ENCODE measurements at places on chromosomes 4 and X.

DNA sequence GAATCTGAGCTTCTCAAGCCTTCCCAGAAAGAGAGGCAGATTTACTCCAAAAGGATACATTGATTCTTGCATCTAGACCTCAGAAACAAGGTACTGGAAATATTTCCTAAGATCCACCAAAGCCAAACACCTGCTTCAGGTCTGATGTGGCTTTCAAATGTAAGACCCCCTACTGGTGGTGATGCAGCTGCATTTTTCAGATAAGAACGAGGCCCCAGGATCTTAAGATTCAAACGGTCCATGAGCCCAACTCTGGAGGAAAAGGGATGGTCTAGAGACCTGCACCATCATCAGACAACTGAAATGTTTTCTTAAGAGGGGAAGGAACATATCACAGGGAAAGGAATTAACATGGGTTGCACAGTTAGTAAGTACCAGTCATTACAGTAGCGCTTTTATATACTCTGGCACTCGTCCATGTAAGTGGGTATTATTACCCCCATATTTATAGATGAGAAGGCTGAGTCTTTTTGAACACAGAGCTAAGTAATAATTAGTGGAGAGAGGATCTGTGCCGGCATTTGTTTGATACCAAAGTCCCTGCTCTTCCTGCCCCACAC is 73.7 kb downstream of the LEF1 start:
- DNase-seq: no peak

GRCh38 chr4:182255441-182256190 is 12.4 kb downstream of the TENM3 start:
- DNase-seq: no peak

DNA sequence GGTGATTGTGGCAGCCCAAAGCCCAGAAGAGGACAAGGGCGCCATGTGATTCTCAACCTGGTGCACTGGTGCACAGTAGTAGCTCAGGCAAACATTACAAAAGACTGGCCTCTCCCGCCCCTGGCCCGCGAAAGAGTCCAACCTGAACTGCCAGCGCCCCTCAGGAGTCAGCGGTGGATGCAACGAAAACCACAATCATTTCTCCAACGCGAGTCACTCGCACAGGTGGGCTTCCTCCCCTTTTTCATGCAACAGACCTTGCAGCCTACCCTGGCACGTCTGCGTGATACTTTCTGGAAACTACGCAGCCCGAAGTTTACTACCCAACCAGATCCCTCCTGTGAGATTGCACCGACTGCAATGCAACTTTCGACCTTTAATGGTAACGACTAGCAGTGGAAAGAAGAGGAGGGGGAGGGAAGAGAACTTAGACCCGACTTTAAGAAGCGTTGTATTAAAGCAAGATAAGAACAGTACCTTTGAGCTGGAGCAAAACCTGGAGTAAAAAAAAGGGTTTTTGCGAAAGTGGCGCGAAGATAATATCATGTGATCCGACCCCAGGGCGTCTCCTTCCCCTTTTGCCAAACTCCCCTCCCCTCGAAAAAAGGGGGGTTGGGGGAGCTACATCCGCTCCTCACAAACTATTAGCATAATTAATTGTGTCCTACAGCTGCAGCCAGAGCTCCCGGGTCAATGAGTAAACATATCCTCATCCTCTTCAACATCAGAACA is 63.3 kb upstream of the CCDC160 start:
- DNase-seq: peak; percentile 10

- DNase-seq: peak; percentile 14
These were observed 128.5 kb downstream of the PRSS12 start for GRCh38 chr4:118224243-118224829.

DNA sequence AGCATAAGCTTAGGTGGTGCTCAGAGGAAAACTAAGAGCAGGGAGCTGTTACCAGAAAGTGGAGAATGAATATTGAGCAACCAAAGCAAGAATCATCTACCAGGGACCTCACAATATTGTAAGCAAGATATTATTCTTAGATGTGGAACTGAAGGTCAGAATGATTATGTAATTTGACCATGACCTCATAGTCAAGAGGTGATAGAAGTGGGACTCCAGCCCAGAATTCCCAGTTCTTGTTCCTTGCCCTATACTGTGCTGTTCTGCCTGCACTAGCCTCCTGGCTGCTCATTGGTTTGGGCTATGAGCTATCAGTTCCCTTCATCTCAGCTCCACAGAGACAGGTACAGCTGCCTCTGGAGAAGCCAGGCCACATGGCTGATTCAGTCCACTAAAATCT is 229.4 kb downstream of the LDB2 start:
- no peak for DNase-seq

DNA sequence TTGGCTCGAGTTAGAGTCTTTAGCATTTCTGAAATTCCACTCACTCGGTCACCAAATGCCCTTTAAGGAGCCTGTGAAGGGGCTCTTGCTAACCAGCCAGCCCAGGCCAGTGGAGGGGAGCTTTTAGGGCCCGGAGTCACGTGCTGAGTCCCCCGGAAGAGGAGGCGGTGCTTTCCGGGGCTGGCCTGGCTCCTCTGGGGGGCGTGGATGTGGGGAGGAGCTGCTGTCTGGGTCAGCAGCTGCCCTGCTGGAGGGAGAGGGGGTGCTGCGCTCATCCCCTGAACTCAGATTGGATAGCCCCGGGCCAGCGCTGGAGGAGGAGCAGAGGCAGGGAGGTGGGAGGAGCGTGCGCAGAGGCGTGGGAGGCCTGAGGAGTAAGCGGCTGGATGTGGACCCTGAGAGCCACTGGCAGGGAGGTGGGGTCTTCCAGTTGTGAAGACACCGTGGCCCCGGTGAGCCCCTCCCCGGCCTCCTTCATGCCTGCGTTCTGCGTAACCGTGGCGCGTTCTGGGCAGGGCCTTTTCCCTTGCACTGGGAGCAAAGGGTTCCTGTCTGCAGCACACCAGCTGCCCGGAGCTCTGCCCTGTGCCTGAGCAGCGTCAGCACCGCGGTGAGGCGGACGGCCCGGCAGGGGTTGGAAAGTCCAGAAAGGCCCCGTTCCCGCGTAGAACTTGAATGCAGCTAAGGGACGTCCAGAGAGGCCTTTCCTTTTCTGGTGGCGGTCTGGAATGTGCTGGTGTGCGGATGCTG is 19.7 kb downstream of the MAEA start:
- peak; percentile 95 for DNase-seq

DNA sequence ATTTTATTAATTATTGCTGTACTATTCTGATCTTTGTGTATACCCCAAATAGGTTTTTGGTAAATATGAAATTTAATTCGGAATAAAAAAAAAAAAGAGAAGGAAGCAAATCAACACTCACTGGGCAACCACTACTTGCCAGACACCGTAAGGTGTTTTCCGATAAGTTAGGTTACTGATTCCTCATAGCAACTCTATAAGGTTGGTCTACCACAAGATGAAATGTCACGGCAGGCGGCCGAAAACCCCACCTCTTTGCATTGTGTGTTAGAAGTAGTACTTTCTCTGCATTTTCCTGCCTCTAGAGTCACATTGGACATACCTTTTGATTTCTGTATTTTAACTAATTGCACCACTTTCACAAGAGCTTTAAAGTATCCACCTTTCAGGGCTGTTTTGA is 44.5 kb upstream of the RASGEF1B start:
- no peak for DNase-seq

DNA sequence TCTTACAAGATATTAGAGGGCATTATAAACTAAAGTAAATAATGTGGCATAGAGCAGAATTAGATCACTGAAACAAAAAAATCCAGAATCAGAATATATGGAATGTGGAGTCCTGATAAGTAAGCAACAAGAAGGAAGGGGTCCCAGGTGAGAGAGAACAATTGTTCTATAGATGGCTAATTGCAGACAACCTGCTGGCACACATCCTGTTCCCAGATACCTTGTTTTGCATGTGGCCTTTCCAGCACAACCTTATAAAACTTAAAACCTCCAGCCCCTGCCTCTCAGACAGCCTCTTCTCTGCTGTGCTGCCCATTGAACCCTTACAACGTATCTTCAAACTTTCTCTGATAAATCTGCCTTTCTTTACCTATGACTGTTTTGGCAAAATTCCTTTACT is 4.7 kb upstream of the ZNF674 start:
- DNase-seq: no peak

DNA sequence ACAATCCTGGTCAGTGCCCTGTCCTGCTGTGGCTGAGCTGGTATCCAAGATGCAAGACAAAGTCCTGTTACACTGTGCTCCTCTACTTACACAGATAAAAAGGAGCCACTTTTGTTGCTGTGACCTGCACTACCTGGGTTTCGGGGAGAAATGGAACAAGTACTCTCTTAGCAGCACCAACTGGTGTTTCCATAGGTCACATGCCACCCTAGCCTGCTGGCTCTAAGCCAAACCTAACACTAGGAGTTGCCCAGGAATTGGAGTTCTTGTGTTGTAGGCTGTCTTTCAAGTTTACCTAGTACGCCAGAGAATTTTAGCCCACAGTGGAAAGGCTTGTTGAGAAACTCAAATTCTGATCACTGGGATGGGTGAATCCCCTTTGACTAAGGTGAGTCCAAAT is 727.4 kb downstream of the FAM133A start:
- DNase-seq: no peak

DNA sequence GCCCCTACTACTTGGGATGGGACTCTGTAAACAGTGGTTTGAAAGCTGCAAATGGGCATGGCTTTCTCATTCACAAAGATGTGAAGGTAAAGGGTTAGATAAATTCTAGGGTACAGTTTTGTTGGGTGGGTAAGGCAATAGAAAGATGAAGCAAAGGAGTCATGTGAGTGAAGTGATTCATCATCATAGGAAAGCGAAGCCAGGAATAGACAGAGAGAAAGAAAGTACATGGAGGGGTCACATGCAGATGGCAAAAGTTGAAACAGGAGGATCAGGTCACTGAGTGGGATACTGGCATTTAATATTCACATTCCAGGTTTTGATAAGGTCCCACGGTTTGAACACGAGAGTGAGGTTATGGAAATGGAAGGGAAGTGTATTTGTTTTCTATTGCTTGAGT is 8.2 kb upstream of the ABCG2 start:
- no peak for DNase-seq

DNA sequence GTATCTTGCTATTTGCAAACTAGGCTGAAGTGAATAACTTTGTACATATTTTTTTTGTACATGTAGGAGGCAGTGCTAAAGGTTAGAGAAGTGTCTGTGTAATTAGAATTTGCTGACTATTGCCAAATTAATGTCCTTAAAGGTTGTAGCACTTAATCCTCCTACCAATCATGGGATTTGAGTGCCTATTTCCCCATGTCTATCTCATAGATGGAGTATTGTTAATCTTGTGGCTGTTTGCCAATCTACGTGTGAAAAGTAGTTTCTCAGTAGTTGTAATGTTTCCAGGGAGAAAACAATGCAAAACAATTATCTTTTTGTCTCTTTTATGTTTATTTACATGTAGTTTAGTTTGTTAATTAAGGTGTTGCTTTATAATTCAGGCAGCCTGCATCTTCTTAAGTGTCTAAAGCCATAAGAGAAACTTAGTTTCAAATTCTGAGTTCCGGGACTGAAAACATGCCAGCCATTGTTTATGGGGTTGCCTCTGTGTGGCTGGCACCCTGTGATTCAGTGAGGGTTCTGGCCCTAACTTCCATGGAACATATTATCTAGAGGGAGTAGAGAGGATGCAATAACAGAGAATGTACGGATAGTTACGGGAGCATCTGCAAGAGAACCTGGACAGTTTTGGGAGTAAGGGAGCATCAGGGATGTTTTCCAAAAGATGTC is 142.4 kb downstream of the KLHL8 start:
- no peak for DNase-seq

GRCh38 chrX:86930419-86930818 is 587.2 kb upstream of the KLHL4 start:
- no peak for DNase-seq

GRCh38 chrX:73206366-73206765 is 8.3 kb downstream of the NAP1L2 start:
- DNase-seq: no peak

DNA sequence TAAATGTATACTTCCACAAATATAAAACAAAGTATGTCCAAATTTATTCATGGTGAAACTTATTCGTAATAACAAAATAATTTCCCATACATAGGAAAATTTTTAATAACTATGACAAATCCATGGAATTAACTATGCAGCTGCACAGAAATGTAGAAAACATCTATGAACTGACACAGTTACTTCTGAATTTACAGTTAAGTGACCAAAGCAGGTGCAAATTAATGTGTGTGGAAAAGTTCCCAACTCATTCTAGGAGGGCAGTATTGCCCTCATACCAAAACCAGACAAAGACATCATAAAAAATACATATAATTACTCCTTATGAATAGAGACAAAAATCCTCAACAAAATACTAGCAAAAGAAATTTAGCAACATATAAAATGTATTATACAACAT is 12.5 kb downstream of the LDOC1 start:
- no peak for DNase-seq

DNA sequence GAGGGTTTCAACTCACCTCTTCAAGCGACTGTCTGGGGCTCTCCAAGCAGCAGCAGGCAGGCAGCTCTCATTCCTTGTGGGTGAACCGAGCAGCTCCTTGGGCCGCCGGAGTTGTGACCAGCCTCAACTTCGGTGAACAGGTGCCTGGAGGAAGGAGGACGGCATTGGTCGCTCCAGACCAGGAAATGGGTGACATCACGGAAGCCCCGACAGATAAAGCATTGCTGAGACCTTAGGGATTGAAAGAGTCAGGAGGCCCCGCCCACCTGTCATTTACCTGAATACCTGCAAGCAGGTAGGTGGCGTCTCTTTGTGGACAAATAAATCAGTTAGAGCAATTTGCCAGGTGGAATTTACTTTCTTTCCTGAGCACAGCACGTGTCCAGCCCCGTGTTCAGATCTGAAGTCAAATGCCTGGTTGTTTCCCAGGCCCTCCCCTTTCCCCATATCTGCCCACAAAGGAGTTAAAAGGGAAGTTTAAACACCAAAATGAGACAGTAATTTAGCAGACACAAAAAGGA is at the start of gene LNX1:
LNX1 (minus strand) TSS at position 115 of the 521 bp plus-strand sequence. CDS start 17,484 bp downstream, outside the sequence.
- no peak for DNase-seq

GRCh38 chrX:147342197-147342596 is 527.7 kb upstream of the CXorf51A start:
- DNase-seq: no peak

GRCh38 chr4:75056277-75056676 is 123.4 kb downstream of the PARM1 start:
- DNase-seq: no peak

- no peak for DNase-seq
These were observed 1080.9 kb upstream of the IGFBP7 start for GRCh38 chr4:58191109-58191508.

DNA sequence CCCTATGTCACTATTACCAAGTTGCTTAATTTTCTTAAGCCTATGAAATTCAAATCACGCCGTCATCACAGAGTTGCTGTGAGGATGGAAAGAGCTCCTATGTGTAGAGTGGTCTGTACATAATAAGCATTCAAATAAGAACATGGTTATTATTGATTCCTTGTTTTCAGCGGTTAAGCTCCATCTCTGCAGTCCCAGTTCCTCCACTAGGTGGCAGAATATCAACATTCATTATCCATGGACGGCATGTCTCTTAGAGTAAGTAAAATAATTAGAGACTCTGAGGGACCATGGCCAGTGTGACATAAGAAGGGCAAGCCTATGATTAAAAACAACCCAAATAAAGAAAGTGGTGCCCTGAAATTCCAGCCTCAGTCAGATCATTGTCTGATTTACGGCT is 132.5 kb upstream of the NHS start:
- peak; percentile 46 for DNase-seq
